ENCODE measurements at places on chromosomes 5 and 9.

DNA sequence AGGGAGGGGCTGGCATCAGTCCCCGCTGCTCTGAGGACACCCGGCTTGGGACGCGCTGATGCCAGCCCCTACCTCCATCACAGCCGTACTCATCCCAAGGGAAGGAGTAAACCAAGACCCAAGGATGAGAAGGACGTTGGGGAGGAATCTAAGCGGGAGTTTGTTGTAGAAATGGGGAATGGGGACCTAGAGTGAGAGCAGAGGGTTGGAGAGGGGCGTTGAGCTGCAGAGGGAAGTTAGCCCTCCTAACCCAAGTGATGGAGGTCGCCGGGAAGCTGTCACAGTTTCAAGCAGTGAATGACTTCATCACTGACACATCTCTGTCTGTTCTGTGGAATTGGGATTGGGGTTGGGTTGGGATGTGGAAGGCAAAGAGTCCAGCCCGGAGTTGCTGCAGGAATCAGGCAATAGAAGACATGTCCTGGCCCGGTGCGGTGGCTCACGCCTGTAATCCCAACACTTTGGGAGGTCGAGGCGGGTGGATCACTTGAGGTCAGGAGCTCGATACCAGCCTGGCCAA is 759 bp upstream of the SUSD1 start:
- peak; percentile 21 for DNase-seq

DNA sequence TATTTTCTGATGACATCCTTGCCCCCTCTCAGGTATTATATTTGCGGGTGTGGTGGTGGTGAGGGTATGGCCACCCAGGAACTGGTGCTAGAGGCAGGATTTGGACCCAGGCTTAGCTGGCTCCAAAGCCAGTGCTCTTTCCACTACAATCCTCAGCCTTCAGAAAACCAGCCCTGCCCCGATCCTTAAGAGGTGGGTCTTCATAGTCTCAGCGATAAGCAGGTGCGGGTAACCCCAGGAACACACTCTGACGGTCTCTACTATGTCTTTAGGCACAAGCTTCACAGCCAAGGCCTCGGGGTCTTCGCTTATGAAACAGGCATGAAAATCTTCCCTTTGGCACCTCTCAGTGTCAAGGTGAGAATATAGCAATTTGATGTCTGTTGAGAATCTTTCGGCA is 169.3 kb downstream of the FGF18 start:
- DNase-seq = no peak

GRCh38 chr5:95956021-95956899 is 5.4 kb downstream of the ELL2 start:
- no peak for DNase-seq

DNA sequence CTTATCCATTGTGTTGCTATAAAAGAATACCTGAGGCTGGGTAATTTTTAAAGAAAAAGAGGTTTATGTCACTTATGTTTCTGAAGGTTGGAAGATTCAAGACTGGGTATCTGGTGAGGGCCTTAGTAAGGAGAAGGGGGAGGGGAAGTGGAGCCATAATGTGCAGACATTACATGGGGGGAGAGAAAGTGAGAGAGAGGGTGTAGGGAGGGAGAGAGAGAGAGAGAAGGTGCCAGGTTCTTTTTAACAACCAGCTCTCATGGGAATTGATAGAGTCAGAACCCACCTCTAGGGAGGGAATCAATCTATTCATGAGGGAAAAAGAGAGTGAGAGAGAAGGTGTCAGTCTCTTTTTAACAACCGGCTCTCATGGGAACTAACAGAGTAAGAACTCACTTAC is 29.5 kb downstream of the SPEF2 start:
- no peak for DNase-seq

DNA sequence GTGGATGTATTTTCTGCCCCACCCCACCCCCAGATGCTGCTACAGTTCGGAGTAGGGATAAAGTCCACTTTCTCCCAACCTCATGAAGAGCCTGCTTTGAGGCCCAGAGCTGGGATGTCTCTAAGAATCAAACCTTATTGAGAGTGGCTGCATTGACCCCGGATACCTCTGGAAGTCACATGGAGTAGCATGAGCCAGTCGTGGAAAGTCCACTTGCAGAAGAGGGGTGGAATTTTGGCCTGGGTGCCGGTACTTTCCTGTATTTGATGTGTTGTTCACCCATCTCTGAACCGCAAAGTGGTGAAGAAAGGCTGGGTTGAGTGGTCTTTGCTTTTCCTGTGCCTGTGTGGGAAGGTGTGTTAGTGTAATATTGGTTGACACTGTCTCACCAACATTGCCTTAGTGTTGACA is 3.7 kb downstream of the OTULIN start:
- DNase-seq = no peak

GRCh38 chr5:79333852-79334557 is 98.1 kb downstream of the JMY start:
- DNase-seq = no peak

- DNase-seq = no peak
Measured at GRCh38 chr9:38145526-38146053, 76.6 kb upstream of the SHB start.

GRCh38 chr5:2149195-2149539 is 266.4 kb upstream of the IRX4 start:
- DNase-seq = no peak

GRCh38 chr9:366620-367019 is 152.0 kb downstream of the DOCK8 start:
- DNase-seq = no peak

- peak; percentile 84 for DNase-seq
Measured at GRCh38 chr9:95505717-95506427, 10.9 kb downstream of the PTCH1 start.

- DNase-seq = no peak
Measured at GRCh38 chr5:50724262-50724661, 57.8 kb downstream of the PARP8 start.

GRCh38 chr9:9286001-9286400 is 1326.8 kb downstream of the PTPRD start:
- DNase-seq = no peak

DNA sequence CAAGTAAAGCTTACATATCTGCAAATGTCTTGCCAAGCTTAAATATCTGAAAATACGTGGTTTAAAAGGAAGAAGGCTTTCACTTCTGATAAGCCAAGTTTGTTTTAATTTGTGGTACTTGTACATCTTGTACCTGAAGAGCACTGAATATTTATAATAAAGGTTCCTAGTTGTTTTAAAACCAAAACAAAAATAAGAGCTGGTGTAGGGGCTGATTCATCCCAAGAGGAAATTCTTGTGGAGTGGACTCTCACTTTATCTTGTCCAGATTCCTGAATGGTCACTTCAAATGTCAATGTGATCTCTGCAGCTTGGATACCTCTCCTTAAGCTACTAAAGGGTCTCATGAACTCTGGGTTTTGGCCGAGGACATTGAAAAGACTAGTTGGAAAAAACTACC is 29.5 kb downstream of the MAMDC2 start:
- no peak for DNase-seq

DNA sequence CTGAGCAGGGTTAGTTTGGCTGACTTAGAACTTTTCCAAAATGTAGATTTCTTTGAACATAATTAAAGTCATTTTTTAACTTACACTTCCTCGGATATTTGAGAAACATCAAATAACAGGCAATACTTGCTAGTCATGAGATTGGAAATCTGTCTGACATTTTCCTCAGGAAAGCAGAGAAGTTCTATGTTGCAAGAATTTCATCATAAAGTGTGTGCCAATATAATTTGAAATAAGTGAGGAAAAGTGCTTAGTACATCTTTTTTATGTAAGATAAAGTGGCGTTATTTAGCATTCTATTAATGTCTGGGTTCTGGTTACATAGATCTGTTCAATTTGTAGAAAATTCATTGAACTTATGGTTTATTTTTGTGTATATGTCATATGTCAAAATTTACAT is 48.7 kb upstream of the C5orf47 start:
- no peak for DNase-seq
